ENCODE measurements at places on chromosomes 11 and 22.

DNA sequence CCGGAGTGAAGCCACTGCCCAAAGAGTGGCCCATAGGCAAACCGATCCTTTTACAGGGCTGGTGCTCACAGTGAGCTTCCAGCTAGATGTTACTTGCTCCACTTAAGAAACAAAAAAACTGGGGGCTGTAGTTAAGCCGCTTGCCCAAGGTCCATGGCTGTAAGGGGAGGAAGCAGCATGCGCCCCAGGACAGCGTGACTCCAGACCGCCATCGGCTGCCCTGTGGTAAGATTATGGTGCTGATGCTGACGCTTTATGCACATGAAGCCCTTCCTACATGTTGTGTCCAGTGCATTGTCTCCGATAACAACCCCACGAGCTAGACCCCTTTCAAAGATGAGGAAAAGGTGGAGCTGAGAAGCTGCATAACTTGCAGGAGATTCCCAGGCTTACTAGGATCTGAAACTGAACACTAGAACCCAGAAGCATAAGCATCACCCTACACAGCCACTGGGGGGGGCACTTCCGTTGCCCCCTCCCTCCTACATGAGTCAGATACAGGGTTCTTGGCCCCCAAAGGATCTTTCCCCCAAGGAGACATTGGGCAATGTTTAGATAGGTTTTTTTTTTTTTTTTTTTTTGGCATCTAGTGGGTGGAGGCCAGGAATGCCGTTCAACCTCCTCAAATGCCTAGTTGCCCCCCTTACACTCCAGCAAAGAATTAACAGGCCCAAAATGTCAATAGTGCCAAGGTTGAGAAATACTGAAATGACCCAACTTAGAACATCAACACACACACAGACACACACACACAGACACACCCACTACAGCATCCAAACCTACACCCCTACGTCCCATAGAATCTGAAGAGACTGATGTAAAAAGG is 53.9 kb downstream of the MN1 start:
- DNase-seq, result no peak

- no peak for DNase-seq
Observed at GRCh38 chr22:42074132-42074811, at the start of gene PHETA2. Gene PHETA2 (plus strand): TSS chr22:42074248. CDS start chr22:42077294, 3,046 bp downstream.

- no peak for DNase-seq
Observed at GRCh38 chr11:9600644-9601036, 27.2 kb downstream of the WEE1 start.

- peak; percentile 19 for DNase-seq
Observed at GRCh38 chr11:72924568-72925190, 110.5 kb downstream of the ATG16L2 start.

GRCh38 chr11:65919573-65920371 is 546 bp downstream of the DRAP1 start:
- no peak for DNase-seq

DNA sequence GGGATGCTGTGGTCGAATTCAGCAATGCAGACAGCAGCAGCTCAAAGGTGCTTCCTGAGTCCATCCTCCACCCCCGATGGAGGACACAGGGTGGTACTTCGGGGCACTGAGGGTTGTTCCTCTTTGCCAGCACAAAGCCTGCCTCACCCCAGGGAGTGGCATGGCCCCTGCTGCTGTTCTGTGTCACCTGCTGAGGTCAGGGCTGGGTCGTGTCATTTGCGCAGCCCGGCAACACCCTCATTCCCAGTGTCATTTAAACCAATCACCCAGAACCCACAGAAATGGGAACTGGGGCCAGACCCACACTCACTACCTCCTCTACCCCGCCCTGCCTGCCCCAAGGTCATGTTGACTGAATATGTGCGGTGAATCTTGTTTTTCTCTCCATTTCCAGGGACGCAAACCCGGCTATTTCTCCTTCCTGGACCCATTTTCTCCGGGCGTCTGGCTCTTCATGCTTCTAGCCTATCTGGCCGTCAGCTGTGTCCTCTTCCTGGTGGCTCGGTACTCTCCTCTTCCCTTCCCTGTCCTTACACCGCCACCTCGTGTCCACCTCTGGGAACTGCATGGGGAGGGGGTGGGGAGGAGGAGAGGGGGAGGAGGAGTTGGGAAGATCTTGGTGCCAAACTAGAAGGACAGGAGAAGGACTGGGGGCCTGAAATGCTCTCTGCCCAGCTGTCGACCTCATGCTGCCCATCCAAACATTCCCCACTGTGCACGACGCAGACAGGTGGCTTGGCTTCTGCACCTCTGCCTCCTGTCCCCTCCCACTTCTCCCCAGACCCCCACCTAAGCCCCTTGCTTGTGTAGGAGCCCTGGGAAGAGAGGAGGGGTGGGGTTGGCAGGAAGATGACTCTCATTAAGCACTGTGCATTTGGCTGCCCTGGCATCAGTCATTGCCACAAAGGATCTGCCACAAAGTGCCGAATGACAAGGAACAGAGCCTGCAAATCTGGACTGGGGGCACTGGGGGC is 71.2 kb upstream of the TBCEL start:
- DNase-seq, result peak; percentile 78

DNA sequence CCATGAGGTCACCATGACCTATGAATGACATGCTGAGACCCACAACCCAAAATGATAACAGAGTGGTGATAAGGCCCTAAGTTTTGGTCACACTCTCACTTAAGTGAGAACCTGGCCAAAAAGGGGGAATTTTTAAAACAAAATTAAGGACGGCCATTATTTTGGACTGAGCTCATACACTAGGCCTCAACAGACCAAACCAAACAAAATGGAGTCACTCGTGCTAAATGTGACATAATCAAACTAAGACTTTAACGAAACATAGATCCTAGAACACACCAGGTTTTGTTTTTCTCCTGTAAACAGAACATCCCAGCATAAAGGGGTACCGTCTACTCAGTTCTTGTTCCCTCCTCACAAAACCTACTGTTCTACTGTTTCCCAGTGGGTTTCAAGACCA is 11.4 kb downstream of the APOBEC3H start:
- DNase-seq, result no peak

GRCh38 chr11:72418834-72419560 is 15.3 kb downstream of the CLPB start:
- DNase-seq, result no peak

- no peak for DNase-seq
Observed at GRCh38 chr22:19760951-19761724, 560 bp downstream of the TBX1 start.

- no peak for DNase-seq
Observed at GRCh38 chr11:130709531-130709930, 206.7 kb downstream of the SNX19 start.

GRCh38 chr22:24201681-24202614 is 20.7 kb downstream of the SUSD2 start:
- no peak for DNase-seq
